Fibroblast of the conjunctiva (primary cell): ENCODE measurements at places on chromosomes 1 and 21.

DNA sequence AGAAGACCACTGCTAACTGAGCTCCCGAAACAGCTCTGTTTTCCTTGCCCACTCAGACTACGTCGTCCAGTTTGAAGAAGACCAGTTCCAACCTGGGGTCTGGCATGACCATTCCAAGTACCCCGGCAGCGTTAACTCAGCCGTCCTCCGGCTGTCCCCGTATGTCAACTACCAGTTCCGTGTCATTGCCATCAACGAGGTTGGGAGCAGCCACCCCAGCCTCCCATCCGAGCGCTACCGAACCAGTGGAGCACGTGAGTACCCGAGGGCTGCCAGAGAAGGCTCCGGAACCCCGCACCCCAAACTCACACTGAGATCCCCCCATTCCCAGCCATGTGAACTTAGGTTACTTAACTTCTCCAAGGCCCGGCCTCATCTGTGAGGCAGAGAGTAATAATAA, 63.7 kb upstream of the CNTN2 start:
- no peak for DNase-seq

DNA sequence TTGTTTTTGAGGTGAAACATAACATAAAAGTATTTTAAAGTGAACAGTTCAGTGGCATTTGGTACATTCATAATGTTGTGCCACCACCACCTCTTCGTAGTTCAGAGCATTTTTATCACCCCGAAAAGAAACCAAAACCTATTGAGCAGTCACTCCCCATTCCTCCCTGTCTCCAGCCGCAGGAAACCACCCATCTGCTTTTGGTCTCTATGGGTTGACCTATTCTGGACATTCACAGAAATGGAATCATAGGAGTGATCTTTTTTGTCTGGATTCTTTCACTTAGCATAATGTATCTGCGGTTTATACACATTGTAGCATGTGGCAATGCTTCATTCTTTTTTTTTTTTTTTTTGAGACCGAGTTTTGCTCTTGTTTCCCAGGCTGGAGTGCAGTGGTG, 141.2 kb downstream of the VPS13D start:
- no peak for DNase-seq

GRCh38 chr1:184695023-184695422, 59.6 kb downstream of the EDEM3 start:
- DNase-seq, result no peak

DNA sequence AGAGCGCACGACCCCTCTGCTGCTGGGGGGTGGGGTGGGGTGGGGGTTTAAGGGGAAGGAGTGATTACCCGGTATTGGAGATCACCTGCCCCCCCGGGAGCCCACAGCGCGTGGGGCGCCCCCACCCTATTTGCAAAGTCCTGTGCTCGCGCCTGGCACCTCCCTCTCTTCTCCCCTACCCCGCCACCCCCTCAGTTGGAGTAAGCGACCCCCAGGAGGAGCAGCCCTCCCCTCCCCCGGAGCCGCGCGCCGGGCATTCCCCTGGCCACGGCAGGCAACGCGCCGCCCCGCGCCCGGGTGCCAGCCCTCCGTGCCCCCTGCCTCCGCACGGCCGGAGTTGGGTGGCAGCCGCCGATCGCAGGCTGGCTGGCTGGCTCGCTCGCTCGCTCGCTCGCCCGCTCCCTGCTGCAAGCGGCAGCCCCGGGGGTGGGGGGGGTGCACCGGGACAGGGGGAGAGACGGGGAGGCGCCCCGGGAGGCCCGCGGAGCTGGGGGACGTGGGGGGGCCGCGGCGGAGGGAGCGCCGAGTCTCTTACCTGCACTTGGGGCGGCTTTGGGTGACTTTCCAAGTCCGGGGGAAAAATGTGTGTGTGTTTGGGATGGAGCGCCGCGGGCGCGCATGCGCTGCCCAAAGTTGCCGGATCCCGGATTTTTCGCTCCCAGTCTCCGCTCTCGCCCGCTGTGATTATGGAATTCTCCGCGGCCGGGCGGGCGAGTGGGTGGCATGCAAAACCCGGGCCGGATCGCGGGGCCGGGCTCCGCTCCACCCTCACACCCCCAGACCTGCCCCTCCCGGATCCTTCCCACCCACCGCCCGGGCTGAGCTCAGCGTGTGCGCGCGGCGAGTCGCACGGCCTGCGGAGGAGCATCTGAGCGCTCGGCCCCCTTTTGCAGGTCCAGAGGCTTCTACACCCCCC, at the start of gene CASZ1:
Gene CASZ1, minus strand, starts transcription at position 618 of the 916 bp plus-strand sequence. CDS start 102,757 bp downstream, outside the sequence.
- DNase-seq, result peak; percentile 49

DNA sequence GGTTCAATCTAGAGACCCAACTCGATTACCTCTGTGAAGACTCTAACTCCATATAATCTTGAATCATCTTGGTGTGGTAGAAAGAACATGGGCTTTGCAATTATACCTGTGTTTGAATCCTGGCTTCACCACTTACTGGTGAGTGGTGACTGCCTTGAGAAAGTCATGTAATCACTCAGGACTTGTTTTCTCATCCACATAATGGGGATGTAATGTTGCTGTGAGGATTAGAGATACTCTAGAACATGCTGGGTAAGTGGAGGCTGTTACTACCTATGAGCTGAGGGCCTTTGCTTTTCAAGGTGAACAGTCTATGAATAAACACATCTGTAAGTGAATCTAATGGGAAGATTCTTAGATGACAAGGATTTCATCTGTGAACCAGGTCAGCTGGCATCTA, 2.6 kb upstream of the DYRK1A start:
- DNase-seq, result no peak

GRCh38 chr21:35037384-35037765, 11.7 kb downstream of the RUNX1 start:
- no peak for DNase-seq

GRCh38 chr1:93662481-93663207, 19.0 kb downstream of the BCAR3 start:
- DNase-seq, result no peak

DNA sequence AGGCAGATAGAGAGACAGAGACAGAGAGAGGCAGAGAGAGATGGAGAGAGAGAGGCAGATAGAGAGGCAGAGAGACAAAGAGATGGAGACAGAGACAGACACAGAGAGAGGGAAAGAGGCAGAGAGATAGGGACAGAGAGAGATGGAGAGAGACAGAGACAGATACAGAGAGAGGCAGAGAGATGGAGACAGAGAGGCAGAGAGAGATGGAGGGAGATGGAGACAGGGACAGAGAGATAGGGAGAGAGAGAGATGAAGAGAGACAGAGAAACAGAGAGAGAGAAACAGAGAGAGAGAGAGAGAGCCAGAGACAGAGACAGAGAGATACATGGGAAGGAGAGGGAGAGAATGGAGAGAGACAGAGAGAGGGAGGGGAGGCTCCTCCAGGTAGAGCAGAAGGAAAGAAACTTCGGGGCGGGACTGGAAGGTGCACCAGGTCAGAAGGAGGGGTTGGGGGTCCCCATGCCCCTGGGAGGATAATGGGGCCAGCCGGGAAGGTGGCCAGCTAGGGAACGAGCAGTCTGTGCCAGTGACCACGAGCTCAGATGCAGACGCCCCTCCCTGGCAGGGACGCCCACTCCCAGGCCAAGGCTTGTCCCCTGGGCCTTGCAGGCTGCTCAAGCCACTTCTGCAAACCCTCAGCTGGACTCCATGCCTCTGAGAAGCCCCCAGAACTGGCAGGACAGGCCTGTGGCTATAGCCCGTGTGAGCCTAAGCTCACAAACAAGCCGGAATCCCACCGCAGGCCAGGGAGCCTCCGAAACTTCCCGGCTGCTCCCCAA, 3.3 kb downstream of the FNDC10 start:
- DNase-seq, result no peak

- no peak for DNase-seq
Observed at GRCh38 chr1:243268751-243269460, 13.1 kb downstream of the SDCCAG8 start.

GRCh38 chr21:46153247-46154154, 1.9 kb downstream of the FTCD start:
- no peak for DNase-seq

GRCh38 chr1:1943834-1944570, 24.9 kb upstream of the TMEM52 start:
- DNase-seq, result no peak
